ENCODE measurements at places on chromosomes 12 and 14. TPM values are rescaled to one million over a fixed set of nuclear protein-coding genes. Genes with fewer than 3 reads are reported as not detected.

FAM181A gene
- total RNA-seq = not detected

RAB3IP gene
- 26.0 TPM for total RNA-seq

TAS2R46 gene
- 0.50 TPM for total RNA-seq

KRT85 gene
- total RNA-seq = not detected

CLEC4D gene
- total RNA-seq = not detected

MAP3K9 gene
- 2.7 TPM for total RNA-seq

HOXC12 gene
- total RNA-seq = not detected

GPR68 gene
- 1.8 TPM for total RNA-seq

NELL2 gene
- 1.7 TPM for total RNA-seq

GRCh38 chr14:44700694-44701093 is 193.6 kb upstream of the FSCB start:
- no peak for DNase-seq

DNA sequence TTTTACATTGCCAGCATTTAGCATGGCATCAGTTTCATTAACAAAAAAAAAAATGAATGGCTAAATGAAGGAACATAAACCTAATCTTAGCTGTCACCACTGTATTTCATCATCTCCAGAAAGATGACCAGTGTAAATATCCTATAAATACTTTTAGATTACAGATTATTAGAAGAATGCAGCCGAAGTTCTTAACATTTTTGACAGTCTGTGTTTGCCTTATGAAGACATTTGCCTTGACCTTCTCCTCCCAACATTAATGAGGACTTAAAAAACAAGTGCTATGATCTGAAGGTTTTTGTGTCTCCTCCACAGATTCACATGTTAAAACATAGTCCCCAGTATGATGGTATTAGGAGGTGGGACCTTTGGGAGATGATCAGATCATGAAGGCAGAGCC is 253.0 kb downstream of the SNAPC1 start:
- no peak for DNase-seq

DNA sequence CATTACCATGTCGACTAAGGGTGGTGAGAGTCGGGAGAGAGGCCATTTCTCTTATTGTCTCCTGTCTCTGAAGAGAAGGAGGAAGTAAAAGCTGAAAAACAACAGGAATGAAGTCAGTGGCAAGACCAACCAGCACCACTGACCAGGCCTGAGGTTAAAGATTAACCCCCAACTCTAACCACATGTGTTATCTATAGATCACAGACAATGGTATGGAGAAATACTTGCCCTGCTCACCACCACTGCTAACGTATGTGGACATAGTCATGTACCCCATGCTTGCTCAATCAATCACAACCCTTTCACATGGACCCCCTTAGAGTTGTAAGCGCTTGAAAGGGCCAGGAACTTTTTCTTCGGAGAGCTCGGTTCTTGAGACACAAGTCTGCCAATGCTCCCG is 690.9 kb upstream of the LMO3 start:
- no peak for DNase-seq

DNA sequence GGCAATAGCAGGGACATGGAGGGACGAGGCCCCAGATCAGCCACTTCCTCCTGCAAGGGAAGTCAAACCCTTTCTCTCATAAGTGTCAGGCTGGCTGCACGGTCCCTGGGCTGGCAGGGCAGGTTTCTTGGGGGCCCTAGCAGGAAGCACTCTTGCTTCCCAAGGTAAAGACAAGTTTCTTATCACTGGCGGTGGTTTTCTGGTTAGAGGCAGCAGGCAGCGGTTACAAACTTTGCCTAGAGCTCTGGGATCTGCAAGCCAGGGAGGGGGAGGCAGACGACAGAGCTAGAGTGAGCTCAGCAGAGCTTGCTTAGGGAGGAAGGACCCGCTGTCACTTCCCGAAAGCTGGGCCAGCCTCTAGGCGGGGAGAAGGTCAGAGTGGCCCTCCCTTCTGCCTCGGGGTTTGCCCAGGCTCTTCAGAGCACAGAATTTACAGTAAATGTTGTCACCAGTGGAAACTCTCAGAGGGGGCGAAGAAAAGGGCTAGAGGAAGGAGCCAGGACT is 20.4 kb downstream of the BATF start:
- DNase-seq = peak; percentile 78

DNA sequence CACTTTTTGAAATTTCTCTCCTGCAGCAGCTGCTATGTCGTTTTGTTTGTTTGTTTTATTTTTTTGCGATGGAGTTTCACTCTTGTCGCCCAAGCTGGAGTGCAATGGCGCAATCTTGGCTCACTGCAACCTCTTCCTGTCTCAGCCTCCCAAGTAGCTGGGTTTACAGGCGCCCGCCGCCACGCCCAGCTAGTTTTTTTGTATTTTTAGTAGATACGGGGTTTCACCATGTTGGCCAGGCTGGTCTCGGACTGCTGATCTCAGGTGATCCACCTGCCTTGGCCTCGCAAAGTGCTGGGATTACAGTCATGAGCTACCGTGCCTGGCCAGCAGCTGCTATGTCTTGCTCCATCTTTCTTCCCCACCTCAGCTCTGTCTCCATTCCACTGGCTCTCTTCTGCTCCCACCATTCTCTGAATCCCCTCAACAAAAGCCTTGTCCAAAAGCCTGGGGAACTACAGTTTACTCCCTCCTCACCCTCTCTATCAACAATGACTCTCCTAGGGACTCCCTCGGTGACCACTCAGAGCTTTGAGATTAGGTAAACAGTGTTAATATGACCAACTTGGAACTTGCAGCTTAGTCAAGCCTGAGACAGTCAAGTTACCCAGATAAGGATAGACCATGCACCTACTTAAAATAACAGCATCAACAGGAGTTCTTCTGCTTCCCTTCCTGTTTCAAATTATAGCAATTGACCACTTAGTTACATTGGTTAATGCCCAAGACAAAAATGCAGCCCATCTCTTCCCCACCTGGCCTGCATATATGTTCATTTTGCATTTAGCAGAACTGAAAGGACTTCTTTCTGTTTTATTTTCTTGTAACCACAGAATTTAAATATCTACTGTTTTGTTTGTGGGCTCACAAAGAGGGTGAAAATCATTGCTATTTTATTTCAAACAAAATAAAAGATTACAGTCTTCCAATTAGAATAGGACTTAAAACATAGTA is 189.0 kb upstream of the AMIGO2 start:
- no peak for DNase-seq

GRCh38 chr12:118119449-118119879 is 15.7 kb upstream of the VSIG10 start:
- DNase-seq = no peak

DNA sequence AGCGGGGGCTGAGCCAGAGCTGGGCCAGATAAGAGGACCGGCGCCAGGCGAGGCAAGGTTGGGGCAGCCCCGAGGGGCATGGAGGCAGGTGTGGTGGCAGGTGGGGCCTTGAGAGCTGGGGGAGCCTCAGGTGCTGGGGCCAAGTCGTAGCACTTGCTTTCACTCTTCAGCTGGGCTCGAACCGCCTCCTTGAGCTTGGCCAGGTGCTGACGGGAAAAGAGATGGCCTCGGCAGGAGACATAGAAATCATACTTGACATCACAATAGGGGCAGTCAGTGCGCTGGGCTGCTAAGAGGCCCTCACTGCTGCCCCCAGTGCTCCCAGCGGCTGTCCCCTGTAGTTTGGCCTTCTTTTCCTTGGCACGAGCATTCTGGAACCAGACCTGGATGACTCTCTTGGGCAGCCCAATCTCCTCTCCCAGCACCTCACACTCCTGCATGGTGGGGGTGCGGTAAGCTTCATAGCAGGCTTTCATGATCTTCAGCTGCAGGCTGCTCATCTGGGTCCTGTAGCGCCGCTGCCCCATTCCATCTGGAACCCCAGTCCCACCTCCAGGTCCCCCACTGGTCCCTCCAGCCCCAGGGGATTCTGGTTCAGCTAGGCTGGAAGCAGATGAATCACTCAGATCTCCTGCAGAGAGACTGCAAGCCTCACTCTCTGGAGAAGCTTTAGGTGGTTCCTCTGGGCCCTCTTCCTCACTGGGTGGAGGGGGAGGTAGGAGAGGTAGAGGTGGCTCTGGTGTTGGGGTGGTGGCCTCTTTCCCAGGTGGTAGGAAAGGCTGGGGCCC is 28.1 kb downstream of the ZFHX2 start:
- DNase-seq = no peak

DNA sequence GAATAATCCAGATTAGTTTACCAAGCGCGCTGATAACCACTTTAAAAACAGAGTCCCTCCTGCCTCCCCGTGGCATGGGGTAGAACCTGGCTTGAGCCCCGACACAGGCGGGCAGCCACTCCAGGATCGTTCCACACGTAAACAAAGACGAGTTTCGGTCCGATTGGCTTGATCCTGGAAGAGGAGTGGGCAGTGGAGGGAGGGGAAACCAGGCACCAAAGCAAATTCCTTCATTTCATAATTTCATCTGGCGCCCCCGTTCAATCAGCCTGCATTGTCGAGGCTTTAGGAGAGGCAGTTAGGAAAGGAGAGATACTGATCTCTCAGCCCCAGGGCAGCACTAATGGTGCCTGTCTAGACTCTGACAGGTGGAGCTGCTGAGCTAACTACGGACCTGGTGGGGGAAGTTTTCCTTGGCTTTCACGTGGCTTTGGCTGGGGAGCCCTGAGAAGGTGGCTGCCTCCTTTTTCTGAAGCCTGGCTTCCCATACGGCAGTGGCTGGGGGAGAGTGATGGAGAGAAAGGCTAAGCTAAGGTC is 751 bp upstream of the GPRC5A start:
- DNase-seq = no peak

- DNase-seq = no peak
These were observed 1213.6 kb downstream of the GALC start for GRCh38 chr14:86779416-86779815.

GRCh38 chr14:32246751-32247150 is 43.7 kb upstream of the RNU6-8 start:
- no peak for DNase-seq

GRCh38 chr12:109462868-109463692 is 14.0 kb downstream of the KCTD10 start:
- peak; percentile 87 for DNase-seq

DNA sequence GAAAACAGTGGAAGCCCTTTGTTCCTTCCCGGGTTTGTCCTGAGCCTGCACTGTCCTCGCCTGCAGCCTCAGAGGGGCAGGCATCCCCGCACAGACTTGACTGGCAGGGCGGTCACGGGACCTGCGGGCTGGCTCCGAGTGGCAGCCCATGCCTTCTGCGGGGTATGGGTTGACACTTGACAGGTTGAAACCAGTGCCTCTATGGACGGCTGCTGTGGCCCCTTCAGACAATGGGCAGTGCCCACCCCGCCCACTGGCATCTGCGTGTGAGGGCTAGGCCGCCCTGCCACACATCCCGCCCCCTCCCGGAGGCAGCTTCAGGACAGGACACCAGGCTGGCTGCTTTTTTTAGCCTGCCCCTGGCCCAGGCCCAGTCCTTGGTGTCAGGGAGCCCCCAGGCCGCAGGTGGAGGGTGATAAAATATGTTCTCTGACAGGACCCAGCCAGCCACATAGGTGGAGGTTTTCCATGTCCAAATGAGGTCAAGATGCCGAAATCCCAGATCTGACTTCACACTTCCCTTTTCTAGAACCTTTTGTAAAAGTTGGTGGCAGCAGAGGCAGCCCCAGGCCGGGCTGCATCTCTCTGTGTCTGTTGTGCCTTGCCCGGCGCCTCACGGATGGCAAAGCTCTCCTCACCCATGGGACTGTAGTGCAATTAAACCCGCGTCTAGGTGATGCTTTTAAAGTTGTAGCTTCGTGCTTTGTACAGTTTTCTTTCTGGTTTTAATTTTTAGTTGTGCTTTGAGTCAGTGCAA is 10.0 kb downstream of the ANKRD9 start:
- peak; percentile 84 for DNase-seq

DNA sequence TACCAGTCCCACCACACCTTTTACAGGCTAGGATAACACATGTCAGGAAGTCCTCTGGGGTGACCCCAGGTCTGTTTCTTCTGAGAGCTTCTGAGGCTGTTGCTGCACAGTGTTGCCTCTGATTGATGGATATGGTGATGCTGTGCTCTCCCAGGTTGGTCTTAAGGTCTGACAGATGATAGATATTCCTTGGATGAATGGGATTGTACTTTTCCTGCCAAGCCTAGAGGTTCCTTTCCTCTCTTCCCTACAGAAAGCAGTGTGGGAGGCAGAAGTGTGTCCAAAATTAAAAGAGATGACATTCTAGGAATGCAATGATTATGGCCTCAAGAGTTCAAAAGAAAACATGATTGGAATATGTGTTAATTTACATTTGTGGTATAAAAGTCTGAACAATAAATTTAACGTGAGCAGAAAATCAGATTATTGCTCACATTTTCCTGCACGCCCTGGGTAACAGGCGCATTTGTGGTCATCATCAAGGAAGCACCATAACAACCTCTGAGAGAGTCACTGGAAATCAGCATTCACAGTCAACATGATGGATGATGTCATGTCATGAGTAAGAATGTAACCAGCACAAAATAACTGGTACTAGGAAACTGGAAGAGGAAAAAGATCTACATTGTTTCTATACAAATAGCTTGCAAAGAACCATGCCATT is 73.7 kb downstream of the BBS10 start:
- DNase-seq = no peak

DNA sequence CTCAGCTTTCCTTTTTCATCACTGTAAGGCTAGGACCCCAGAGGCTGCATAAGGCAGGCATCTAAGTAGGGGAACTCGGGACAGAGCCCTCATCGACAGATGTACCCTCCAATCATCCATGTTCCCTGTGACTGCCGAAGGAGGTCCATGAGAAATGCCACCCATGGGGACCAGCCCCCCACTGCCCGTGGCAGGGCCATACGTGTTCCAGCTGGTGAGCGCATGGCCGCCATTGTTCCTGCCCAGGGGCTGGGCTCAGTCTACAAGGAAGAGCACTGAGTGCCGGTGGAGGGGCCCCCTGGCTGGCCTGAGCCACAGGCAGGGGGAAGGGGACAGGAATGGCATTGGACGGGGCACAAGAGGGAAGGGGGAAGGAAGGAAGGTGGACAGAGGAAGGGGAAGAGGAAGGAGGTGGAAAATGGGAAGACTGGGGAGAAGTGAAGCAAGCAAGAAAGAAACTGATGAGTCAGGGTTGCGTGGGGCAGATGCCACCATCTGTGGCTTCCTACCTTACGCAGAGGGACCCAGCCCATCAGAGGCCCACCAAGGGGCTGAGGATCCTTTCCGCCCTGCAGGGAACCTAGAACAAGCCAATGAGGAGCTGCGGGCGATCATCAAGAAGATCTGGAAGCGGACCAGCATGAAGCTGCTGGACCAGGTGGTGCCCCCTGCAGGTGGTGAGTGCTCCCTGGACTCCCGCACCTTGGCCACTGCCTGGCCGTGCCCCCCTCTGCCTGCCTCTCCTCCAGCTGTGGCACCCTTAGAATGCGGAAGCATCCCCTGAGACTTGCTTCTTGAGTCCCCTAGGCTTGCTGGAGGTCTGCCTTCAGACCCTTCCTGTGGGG is 120.6 kb upstream of the FKBP4 start:
- no peak for DNase-seq

GRCh38 chr14:57464008-57464730 is 29.5 kb downstream of the CCDC198 start:
- no peak for DNase-seq

GRCh38 chr14:96994999-96995398 is 197.8 kb downstream of the VRK1 start:
- DNase-seq = no peak

All from left cardiac atrium (tissue), 4 donors.